Aorta (tissue), 5 donors: ENCODE measurements at places on chromosomes 6 and 20.

GRCh38 chr6:152859225-152859624 lies 108.6 kb downstream of the VIP start:
- DNase-seq, result no peak

DNA sequence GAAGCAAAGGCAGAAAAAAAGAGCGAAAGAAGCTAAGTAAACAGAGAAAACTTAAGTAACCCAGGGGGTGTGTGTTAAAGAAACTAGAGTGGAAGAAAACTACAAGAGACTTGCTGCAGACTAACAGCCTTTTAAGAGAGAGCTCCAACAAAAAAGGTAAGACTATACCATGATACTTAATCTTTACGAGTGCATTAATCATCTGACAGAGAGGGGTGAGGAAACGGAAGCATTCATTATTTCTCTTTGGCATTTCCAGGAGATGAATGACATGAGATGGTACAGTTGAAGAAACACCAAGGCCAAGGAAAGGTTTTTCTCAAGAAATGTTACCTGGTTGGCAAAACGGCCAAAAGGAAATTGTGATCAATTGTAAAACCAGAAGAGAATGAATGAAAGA lies 906.8 kb downstream of the QKI start:
- DNase-seq, result no peak

DNA sequence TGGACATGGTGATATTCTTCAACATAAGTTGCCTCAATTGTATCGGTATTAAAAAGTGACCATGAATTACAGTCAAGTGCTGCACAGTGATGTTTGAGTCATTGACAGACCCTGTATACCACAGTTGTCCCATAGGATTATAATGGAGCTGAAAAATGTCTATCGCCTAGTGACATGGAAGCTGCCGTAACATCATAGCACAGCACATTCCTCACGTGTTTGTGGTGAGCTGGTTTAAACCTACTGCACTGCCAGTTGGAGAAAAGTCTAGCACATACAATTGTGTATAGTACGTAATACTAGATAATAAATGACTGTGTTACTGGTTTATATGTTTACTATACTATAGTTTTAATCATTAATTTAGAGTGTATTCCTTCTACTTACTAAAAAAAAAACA lies 150.2 kb downstream of the CDH26 start:
- DNase-seq, result no peak

DNA sequence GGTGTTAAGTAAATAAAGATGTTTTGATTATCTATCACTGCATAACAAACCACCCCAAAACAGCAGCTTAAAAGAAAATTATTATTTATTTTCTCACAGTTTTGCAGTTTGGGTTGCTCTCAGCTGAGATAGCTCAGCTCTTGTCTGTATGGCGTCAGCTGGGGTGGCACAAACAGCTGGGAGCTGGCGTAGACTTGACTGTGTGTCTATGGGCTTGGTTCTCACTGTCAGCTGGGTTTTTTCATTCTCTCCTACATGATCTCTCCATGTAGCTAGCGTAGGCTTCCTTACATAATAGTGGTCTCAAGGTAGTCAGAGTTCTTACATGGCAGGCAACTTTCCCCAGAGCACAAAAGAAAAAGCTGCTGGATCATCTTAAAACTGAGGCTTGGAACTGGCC lies 6.5 kb upstream of the TMEM74B start:
- no peak for DNase-seq

DNA sequence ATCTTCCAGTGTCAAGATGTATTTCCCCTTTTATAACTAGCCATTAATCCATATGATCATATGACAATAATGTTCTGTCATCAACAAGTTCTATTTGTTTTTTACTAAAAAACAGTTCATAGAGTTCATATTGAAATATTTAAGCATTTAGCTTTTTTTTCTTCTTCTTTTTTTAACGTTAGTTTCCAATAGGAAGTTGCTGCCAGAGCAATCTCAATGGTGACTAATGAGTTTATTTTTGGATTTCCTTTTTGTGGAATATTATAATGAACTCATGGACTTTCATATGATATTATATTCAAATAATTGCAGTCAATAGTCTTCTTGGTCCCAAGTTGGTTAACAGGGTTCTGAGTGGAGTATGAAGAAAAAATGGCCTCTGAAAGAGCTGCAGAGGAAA lies 343.3 kb downstream of the BCKDHB start:
- no peak for DNase-seq

GRCh38 chr6:106666282-106667021 lies 37.1 kb downstream of the QRSL1 start:
- no peak for DNase-seq

DNA sequence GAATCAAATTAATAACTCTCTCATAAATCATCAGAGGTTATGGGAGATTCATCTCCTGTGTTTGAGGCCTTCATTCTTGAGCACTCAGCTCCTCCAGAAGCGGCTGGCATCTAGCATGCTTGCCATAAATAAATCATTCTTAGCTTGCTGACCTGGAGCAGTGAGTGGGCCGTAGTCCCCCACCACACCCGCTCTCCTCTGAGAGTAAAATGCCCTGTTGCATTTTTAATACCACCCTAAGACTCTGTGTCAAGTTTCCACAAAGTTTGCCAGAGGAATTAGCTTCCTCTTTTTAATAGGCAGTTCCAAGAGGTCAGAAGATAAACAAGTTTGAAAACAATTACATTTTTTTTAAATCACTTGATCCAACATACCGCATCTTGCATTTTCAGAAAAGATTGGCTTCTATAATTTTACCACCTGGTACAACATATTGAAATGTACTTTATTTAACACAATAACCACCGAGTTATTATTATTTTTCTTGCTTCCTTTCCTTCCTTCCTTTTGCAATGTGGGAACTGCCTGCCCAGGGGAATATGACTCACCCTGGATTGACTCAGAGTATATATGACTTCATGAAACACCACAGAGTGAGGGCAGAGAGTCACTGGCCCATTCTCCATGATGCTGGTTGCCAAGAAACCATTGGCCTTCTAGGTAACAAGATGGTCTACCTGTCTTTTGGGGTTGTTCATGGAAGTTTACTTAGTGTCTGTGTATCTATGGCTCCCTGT lies 29.4 kb upstream of the CLIC5 start:
- peak; percentile 74 for DNase-seq

- peak; percentile 22 for DNase-seq
These were observed 78.6 kb downstream of the MDGA1 start for GRCh38 chr6:37618916-37619590.

DNA sequence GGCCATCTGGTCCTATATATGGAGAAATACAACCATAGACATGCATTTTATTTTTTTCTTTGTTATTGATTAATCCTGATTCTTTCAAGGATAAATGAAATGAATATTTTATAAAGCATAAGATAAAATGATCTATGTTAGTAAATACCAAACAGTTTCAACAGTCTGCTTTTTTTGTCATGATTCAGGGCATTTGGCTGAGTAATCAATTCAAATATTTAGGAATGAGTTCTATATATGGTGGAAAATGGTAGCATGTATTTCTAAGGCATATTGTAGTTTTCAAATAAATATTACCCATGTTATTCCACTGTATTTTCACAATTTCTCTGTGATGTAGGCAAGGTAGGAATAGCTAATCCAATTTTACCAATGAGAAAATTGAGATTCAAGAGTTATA lies 287.5 kb upstream of the FKBP1C start:
- no peak for DNase-seq

DNA sequence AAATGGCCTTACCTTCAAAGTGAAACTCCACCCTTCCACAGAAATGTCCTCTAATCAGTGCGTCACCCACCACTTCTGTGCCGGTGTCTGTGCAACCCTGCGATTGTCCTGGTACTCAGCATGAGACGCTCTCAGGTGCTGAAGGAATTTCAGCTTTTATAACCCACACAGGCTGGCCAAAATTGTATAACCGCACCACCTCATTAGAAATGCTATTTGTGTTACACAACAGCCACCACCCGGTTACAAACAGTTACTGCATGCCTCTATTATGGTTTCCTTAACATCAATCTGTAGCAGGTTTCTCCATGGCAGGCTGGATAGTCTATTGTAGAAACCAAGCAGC lies 51.5 kb downstream of the SLC23A2 start:
- DNase-seq, result no peak

GRCh38 chr6:11414176-11414963 lies 123.2 kb upstream of the TMEM170B start:
- DNase-seq, result no peak

DNA sequence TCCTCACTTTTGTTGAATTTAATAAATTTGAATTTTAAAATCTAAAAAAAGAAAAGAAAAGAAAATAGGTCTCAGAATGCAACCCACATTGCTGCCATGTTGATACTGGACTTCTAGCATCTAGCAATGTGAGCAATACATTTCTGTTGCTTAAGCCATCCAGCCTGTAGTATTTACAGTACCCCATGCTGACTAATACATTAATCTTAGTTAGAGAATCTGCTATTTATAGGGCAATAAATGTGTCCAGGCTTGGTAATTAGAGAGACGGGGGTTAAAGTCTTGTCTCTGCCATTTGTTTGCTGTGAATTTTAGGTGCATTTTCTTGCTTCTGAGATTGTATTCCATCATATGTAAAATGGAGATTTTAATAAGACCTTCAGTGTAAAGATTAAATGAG lies 471.3 kb downstream of the DHX35 start:
- no peak for DNase-seq

DNA sequence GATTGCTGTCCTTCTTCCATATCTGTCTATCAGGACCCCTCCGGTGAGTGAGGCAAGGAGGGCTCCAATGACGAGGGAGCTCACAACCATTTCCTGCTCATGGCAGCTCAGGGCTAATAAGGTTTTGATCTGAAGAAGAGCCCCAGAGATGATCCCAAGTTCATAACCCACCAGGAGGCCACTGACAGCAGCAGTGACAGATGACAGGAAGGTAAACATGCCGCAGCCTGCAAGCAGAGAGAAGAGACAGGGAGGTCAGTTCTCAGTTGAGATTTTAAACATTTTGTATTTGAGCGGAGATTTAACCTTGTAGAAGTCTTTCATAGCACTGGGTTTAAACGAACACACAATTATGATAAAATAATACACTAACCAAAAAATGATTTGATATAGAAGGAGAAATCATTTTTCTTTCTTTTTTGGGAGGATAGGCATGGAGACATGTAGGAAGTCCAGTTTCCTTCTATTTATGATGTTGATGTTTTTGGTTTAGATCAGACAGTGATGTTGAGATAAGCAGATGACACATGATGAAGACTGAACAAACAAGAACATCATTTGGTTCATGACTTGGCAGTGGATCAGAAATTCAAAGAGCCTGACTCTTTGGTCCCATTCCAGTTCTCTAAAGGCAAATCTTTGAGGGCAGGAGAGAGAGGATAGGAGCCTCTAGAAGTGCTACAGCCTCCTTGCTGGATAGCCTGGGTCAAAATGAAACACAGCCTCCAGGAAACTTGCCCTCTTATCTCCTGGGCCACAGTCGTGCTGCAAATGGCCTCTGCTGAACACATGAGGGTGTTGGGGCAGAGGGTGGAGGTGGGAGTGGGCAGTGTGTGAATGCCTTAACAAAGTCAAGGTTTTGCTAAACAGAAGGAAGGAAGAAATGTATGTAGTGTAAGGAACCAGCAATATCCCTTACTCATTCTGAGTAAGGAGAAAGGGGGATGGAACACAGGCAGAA lies 22.6 kb downstream of the SLC2A12 start:
- DNase-seq, result no peak

DNA sequence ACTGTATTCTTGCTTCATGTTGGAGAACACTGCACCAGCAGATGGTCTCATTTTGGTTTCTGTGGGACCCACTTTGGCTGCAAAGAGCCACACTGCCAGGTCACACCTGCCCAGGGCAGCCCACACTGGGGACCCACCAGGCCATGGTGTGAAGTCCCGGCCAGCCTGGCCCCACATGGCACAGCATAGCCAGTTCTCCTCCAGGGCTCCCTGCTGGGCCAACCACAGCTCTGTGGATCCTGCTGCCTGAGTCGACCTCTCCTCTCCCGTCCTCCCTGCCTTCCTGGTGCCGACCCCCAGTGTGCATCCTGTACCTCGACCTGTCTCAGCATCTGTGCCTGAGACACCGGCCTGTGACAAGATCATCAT lies 3.0 kb downstream of the ARFRP1 start:
- no peak for DNase-seq

GRCh38 chr6:12039540-12040459 lies 27.7 kb downstream of the HIVEP1 start:
- no peak for DNase-seq

- no peak for DNase-seq
These were observed 83.5 kb downstream of the ZMYND8 start for GRCh38 chr20:47272893-47273590.

GRCh38 chr6:149725785-149726184 lies 7.9 kb upstream of the LATS1 start:
- no peak for DNase-seq

- no peak for DNase-seq
These were observed 9.5 kb upstream of the SNAP25 start for GRCh38 chr20:10209091-10209490.

GRCh38 chr20:63501818-63502670 lies 3.2 kb upstream of the EEF1A2 start:
- peak; percentile 77 for DNase-seq

- no peak for DNase-seq
These were observed 12.1 kb downstream of the SLC22A1 start for GRCh38 chr6:160133441-160134336.

DNA sequence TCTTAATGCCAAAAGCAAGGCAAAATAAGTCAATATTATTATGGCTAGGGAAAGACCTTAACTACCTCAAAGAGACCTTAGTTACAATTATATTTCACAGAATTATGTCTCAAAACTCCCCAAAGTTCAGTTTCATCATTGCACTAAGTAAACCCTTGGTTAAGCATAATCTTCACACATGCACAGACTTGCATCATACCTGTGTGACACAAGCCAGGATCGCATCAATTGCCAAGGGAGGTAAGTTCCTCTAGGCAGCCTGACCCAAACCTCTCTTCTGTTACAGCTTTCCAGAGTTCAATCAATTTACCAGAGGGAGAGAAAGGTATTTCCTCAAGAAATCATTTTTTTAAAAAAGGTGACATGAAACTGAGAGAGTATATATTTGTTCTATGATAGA lies 31.9 kb upstream of the PRSS35 start:
- no peak for DNase-seq

- no peak for DNase-seq
These were observed 38.1 kb downstream of the FAM50B start for GRCh38 chr6:3887150-3887700.

- no peak for DNase-seq
These were observed 26.6 kb downstream of the NSFL1C start for GRCh38 chr20:1440024-1440423.

GRCh38 chr6:259316-259715 lies 33.0 kb upstream of the DUSP22 start:
- no peak for DNase-seq

- DNase-seq, result no peak
These were observed 10.5 kb downstream of the SOX4 start for GRCh38 chr6:21604081-21604480.

DNA sequence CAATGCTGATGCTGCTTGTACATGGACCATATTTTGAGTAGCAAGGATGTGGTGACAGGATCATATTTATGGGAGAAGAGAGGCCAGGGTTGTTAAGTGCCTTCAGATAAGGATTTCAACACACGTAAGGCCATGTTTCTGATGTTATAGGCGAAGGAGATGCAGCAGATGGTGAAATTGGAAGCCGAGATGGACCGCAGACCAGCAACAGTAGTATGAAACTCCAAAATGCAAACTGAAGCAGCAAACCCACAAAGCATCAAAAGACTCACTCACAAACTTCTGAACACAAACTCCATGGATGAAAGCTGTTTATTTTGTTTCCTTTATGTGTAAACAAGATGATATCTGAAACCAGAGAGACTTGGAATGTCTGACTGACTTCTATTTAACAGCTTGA lies 35.6 kb upstream of the LAMP5 start:
- no peak for DNase-seq
